ENCODE measurements at places on chromosomes 12 and 14.
A peak's percentile ranks its signal among the peaks of the same experiment; 100 is the strongest.

- DNase-seq, result no peak
Measured at GRCh38 chr12:52413202-52413601, 7.1 kb upstream of the KRT82 start.

DNA sequence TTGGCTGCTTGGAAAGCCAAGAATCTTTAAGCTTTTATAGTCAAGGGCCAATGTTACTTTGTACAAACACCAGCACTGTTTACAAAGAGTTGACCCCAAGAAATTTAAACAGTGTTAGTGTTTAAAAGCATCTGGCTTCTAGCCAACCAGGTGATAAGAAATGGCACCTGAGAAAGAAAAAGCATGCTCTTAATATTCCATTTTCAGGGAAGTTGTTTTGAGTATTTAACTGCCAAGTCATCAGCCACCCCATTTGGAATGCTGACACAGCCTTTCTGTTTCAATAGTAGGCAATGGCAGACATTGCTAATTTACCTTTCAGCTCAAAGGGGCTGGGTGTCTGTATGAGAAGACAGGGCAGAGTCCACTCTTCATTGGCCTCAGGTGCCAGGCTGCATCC, 3.7 kb upstream of the SLC35F4 start:
- DNase-seq, result no peak

DNA sequence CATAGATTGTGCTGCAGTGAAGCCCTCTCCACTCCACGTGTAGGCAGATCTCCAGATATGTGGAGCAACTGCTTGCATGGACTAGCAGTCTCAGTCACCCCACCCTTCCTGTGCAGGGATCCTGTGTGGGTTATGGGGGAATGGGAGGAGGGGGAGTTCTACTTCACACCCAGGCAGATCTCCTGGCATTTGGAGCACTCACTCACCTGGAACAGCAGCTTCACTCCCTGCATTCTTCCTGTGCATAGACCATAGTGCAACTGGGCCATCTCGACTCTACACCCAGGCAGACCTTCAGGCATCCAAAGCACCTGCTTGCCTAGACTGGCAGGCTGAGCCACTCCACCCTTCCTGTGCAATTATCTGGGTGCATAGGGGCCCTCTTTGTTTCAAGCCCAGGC, 96.0 kb upstream of the PCED1B start:
- no peak for DNase-seq

DNA sequence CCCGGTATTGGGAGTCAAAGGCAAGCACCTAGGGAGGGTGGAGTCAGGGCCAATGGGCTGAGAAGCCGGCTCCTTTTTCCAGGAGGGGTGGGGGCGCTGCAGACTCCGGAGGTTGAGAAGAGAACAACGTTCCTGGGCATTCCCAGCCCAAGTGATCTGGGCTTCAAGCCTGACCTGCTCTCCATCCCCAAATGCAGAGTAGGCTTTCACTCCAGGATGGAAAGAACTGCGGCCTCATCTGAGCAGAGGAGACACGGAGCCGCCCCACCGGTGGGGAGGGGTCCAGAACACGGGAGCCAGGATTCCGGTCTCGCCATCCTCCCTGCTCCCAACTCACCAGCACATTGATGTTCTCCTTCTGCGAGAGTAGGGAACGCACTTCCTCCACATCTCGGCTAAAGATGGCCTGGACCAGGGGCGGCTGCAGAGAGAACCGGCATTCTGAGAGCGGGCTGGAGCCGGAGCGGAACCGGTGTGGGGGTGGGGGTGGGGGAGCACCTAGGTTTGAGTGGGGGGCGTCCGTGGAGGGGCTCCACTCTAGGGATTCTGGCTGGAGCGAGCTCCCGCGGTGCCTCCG, 605 bp downstream of the ANKRD52 start:
- DNase-seq, result no peak

DNA sequence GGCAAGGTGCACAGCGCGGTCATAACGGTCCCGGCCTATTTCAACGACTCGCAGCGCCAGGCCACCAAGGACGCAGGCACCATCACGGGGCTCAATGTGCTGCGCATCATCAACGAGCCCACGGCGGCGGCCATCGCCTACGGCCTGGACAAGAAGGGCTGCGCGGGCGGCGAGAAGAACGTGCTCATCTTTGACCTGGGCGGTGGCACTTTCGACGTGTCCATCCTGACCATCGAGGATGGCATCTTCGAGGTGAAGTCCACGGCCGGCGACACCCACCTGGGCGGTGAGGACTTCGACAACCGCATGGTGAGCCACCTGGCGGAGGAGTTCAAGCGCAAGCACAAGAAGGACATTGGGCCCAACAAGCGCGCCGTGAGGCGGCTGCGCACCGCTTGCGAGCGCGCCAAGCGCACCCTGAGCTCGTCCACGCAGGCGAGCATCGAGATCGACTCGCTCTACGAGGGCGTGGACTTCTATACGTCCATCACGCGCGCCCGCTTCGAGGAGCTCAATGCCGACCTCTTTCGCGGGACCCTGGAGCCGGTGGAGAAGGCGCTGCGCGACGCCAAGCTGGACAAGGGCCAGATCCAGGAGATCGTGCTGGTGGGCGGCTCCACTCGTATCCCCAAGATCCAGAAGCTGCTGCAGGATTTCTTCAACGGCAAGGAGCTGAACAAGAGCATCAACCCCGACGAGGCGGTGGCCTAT, 875 bp downstream of the HSPA2 start:
- DNase-seq, result no peak

DNA sequence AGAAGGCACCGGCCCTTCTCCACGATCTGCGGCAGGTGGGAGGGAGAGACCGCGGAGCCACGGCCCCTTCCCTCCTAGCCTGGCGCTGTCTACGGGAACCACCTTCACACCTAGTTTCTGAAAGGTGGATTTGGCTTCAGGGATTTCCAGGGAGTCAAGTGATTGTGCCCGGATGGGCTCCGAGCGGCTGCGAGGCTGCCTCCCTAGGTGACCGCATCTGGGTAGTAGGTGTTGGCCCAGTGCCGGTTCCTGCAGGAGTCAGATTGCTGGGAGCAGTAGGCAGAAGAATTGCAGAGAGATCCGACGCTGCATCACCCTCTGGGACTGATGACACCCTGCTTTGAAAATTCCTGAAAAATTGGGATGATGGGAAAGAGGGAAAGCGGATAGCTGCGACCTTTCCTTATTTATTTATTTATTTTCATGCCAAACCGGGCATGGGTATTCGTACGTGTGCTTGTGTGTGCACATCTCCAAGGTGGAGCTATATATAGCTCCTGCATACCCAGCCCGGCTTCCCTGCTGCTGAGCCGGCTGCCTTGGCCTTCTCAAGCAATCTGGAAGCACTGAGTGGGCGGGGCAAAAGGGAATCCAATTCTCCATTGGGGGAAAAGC, 1.1 kb downstream of the CNTN1 start:
- no peak for DNase-seq

GRCh38 chr14:45308745-45309397, 55.9 kb upstream of the MIS18BP1 start:
- DNase-seq, result no peak

- no peak for DNase-seq
Measured at GRCh38 chr12:94736004-94736403, 85.6 kb upstream of the TMCC3 start.

DNA sequence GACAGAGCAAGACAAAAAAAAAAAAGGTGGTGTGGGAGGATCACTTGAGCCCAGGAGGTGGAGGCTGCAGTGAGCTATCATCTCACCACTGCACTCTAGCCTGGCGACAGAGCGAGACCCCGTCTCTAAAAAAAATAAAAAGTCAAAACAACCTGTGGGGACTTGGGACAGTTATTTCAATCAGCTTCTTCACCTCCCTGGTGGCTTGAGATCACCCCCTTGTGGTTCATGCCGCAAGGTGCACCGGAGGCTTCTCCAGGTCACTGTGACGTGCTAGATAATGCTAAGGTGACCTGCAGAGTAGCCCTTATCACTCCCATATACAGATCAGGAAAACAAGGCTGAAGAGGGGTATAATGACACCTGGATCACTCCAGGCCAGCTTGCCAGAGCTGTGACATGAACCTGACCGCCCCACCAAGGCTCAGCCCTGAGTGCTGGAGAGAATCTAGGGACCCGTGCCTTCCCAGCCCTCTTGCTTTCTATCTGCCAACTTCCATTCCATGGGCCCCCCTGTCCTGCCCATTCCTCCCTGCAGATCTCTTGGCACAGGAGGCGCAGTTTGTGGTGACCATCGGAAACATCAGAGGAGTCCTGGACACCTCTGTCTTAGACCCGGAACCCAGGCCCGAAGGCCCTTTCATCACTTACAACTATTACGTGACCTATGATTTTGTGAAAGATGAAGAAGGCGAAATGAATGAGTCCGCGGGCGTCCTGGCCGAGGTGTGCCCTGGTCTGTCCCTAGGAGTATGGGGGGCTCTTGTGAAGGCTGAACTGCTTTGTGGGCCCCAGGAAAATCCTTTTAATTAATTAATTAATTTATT, 8.1 kb downstream of the LRRC43 start:
- DNase-seq, result peak; percentile 54

DNA sequence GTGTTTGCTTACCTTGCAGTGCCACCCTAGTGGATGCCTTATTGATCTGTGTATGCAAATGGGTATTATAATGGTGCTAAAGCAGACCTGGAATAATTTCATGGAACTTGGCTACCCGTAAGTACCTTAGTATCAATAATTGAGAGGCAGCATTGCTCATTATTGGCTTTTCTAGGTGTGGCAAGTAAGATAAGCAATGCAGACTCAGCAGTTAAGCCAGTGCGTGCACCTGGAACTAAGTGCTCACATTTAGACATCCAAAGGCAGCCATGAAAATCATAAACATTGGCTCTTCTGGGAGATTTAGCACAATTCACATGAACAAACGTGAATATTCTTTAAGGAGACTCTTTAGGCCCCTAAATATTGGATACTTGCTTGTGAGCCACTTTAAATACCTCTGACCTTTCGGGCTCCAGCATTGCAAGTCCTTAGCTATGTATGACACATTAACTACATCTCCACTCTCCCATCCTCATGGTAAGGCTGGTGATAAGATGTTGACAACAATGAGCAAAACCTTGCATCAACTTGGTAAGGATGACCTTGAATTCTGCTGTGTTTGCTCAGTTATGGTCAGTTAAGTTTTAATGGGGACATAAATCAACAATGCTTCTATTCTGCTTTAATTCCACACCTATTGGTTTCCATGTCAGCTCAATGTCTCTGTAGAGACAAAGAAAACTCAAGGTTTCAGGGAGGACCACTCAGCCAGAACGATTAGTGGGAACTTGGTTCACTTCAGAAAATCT, 112.0 kb downstream of the SLC5A8 start:
- no peak for DNase-seq

DNA sequence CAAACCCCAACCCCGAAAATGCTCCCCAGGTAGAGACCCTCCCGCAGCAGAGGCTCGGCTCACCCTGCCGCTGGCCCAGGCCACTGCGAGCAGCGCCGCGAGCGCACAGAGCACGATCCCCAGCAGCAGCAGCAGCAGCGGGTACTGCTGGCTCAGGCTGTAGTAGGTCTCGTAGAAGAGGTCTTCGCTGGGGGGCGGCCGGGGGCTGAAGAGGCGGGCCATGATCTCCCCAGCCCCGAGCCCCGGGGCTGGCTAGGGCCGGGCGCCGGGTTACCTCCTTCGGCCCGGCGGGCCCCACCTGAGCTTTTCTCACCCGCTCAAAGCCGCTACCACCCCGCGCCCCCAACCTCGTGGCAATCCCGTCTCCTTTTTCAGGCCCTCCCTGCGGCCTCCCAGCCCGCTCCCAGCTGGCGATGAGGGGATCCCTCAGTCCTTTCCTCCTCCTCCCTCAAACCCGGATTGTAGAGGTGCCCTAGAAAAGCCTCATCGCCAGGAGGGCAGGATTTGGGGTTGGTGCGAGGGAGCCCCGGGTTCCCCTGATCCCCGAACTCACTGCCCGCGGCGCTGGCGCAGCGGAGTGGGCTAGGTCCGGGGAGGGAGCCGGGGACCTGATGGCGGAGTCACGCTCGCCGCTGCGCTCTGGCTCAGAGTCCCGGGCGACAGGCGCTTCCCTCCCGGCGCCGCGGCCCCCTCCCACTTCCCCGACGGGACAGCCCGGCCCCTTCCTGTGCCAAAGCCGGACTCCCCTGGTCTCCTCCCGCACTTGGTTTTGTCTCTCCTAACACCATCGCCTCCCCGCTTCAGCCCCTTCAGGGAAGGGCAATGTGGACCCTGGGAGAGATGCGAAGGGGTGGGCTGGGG, at the start of gene ADCY4:
Gene ADCY4 (minus strand): TSS at position 641 of the 861 bp plus-strand sequence. CDS start 419 bp downstream, at position 222.
- DNase-seq, result no peak

- DNase-seq, result no peak
Measured at GRCh38 chr14:35992816-35993683, 166.9 kb downstream of the BRMS1L start.

GRCh38 chr14:34356264-34356654, 105.8 kb downstream of the SPTSSA start:
- peak; percentile 89 for DNase-seq

DNA sequence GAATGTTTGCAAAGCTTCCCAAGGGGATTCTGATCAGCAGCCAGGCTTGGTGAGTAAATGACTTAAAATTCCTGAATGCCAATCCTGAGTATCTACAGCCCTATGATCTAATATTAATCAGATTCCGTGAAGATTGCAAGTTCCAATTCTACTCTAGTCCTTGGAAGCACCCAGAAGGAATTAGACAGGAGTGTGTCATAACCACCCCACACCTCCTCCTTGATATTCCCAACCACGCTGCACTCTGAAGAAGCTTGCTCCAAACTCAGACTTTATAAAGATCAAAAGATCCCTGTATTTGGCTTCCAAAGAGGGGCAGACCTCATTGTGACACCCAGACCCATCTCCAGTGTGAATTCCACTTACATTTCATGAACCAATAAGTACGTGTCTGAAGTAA, 306.0 kb downstream of the BCL11B start:
- DNase-seq, result no peak

DNA sequence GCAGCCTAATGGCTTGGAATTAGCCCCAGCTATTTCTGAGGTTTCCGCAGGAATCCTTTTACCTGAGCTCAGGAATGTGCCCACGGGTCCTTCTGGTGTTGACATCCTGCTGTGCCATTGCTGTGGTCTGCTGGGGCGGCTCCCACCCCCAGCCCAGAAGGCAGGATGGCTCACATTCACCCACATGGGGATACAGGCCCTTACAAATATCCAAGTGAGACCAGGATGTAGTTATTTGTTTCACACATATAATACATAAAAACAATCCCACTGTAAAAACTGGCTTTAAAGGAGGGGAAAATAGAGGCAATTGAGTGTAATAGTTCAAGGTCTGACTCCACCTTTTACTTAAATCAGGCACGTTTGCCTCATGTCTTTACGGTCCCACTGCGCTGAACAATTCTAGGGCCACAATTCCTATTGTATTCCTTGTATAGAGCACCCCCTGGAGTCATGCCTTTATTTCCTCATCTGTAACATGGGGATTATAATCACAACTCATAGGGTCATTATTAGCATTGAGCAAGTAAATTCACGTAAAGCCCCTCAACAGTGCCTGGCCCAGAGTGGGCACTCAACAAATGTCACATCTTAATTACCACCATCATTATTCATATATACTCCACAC, 57.2 kb upstream of the FICD start:
- DNase-seq, result no peak

GRCh38 chr14:25049093-25049567, 817 bp downstream of the STXBP6 start:
- DNase-seq, result no peak

All from MV-4-11 (cell line).